ENCODE measurements at places on chromosomes 11 and 22. TPM values are rescaled to one million over a fixed set of nuclear protein-coding genes. Genes with fewer than 3 reads are reported as not detected.

SCN4B gene
- total RNA-seq: not detected

TMEM191C gene
- total RNA-seq: 0.20 TPM

TRIM66 gene
- 4.0 TPM for total RNA-seq

TTC17 gene
- 55.2 TPM for total RNA-seq

NLRX1 gene
- total RNA-seq: 9.8 TPM
